ACHN (cell line): ENCODE measurements at places on chromosomes 3 and 15.
A peak's percentile ranks its signal among the peaks of the same experiment; 100 is the strongest.

DNA sequence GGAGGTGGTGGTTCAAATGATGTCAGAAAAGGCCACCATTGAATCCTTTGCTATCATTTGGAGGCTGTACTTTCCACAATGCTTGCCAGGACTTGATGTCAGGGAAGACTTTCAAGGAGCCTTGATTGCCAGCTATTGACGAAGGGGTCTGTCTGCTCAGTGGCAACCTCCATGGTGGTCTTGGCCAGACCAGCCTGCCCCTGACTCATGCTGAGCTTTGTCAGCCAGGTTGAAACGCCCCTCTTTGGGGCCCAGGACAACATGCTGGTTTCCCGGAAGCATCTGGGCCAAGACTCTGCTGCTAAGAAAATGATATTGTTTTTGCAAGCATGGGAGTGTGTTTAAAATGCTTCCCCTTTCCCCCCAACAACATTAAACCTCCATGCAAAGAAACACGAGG, 26.7 kb downstream of the CGNL1 start:
- DNase-seq = no peak

GRCh38 chr3:57972531-57973111, 35.6 kb upstream of the FLNB start:
- no peak for DNase-seq

- no peak for DNase-seq
Measured at GRCh38 chr15:71148048-71148447, 32.8 kb downstream of the THSD4 start.

GRCh38 chr15:58966698-58967097, 20.8 kb upstream of the RNF111 start:
- DNase-seq = no peak

DNA sequence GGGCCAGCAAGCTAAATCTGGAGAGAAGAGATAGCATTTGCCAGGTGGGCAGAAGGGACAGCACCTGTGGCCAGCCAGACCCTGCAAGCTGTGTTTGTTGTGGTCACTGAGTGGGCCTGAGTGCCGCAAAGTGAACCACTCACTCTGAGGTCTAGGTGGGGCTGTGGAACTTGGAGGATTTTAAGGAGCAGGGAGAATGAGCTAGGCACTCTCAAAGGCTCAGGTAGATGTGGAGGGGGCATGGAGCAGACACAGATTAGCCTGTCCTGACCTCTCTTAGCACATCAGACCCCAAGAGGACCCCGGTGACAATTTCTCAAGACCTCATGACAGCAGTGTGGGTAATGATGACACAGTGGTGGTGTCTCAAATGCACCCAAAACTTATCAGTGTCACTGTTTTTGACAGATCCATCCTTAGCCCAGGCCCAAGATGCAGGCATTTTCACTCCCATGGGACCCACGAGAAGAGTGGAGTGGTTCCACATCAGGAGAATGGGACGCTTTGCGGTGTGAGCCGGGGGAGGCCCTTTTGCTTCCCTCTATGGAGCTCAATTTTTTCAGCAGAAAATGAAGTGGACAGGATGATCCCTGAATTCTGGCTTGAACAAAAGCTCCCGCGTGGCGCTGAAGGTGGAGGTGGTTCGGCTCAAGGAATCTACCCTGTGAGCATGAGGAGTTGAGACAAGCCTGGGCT, 43.8 kb upstream of the TLE3 start:
- DNase-seq = no peak

- peak; percentile 70 for DNase-seq
Measured at GRCh38 chr3:133540896-133541674, 32.4 kb upstream of the CDV3 start.

GRCh38 chr3:143751643-143752178, 96.6 kb downstream of the SLC9A9 start:
- DNase-seq = no peak

GRCh38 chr3:78729946-78730345, 1037.9 kb downstream of the ROBO1 start:
- no peak for DNase-seq

DNA sequence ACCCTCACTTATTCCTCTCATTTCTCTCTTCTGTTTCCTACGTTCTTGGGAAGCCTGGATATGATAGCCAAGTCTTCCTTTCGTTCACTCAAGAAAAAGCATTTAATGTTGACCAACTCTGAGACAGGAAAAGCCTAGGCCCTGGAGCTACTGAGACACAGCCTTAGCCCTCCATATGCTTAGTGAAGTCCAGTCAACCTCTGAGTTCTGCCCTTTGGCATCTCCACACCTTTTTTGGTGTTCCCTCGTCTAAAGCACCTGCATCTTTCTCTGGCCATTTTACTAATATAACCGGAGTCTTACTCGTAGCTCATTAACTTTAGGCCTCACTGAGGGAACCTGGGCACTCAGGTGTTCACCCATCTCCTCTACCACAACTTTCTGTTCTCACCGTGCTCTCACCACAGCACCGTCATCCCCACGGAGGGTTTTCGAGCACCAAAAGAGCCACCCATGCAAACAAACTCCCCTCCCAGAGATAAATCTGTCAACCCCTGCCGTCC, 632 bp downstream of the MTHFS start:
- DNase-seq = peak; percentile 14

DNA sequence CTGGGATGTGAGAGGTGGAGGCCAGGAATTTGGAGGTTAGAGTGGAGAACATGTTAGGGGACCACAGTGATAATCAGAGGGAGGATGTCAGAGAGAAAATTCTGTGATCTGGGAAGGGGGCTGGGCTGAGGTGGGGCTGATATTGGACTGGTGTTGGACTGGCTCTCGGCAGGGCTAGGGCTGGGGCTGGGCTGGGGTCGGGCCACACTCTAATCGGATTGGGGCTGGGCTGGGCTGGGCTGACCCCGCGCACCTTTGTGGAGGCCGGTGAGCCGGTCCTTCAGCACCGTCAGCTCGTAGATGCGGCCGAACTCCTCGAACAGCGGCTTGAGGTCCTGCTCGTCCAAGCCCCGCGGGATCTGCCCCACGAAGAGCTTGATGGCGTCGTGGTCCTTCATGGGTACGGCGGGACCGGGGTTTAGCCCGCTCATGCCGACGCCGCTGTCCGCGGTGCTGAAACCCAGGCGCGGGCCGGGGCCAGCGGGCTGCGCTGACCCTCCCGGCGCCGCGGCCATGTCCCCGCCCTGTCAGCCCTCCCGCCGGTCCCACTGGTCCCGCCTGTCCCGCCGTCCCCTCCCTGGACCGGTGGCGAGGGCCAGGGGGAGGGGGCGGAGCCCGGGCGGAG, 485 bp downstream of the CELF6 start:
- DNase-seq = peak; percentile 75

- no peak for DNase-seq
Measured at GRCh38 chr3:144655423-144655822, 683.8 kb downstream of the DIPK2A start.

DNA sequence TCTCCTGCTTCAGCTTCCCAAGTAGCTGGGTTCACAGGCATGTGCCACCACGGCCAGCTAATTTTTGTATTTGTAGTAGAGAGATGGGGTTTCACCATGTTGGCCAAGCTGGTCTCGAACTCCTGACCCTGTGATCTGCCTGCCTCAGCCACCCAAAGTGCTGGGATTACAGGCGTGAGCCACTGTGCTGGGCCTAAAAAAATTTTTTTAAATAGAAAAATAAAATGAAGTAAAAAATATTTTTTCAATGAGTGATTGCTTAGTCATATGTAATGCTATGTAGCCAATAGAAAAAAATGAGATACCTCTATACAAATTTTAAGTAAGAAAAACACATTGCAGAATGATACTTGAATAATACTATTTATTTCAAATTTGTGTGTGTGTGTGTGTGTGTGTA, 27.9 kb upstream of the SLC30A4 start:
- no peak for DNase-seq

- DNase-seq = no peak
Measured at GRCh38 chr3:71423151-71423906, 160.2 kb downstream of the FOXP1 start.

GRCh38 chr3:156489462-156489911, 65.4 kb downstream of the SSR3 start:
- DNase-seq = no peak

GRCh38 chr3:5616873-5617272, 429.4 kb downstream of the EDEM1 start:
- DNase-seq = no peak

DNA sequence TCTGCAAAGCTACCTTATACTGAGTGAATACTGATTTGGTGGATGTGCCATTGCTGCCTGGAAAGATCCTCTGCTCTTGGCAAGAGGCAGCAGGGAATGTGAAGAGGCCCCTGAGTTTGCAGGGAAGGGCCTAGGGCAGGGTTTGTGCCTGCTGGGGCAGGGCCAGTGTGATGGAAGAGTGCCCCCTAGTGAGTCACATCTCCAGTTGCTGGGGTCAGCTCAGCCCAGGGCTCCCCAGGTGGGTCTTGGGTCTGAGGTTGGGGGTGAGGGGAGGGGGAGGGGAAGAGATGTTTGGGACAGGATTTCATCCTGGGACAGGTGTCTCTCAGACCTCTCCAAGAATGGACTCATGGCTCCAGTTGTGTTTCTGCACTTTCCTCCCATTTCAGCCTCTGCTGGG, 4.1 kb upstream of the AMOTL2 start:
- DNase-seq = peak; percentile 41

GRCh38 chr3:48451270-48451669, 4.7 kb downstream of the ATRIP start:
- DNase-seq = no peak

DNA sequence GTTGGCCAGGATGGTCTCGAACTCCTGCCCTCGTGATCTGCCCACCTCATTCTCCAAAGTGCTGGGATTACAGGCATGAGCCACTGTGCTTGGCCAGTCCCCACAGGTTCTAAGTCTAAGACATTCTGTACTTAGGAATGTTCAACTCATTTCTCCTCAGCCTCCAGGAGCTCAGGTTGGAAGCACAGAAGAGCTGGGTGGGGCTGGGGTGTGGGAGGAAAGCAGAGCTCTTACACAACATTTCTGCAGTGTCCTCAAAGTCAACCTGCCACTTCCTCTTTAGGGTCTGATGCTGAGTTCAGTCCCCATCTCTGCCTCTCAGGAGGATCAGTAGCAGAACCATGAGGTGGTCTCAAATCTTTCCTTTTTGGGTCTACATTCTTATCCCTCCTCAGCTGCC, 75.5 kb downstream of the MRPL46 start:
- DNase-seq = no peak
